ENCODE measurements at places on chromosomes 7 and 10. TPM values are rescaled to one million over a fixed set of nuclear protein-coding genes. Genes with fewer than 3 reads are reported as not detected.

The CYP2E1 gene
- 0.76 TPM for total RNA-seq

The LBX1 gene
- total RNA-seq: not detected

The CNNM1 gene
- total RNA-seq: 0.08 TPM

The RINT1 gene
- total RNA-seq: 21.9 TPM

The CRTAC1 gene
- total RNA-seq: not detected

The RNF148 gene
- total RNA-seq: not detected

- DNase-seq: no peak
- no peaks in the 10 kb centered on the region for H3K36me3 ChIP-seq
- H3K4me1 ChIP-seq: no peaks in the 10 kb centered on the region
Measured at GRCh38 chr7:67542916-67543315, 546.3 kb downstream of the TYW1 start.

- DNase-seq: no peak
- no peak overlapping the region for H3K27ac ChIP-seq
- no peaks in the 10 kb centered on the region for H3K36me3 ChIP-seq
Measured at GRCh38 chr10:132679640-132680039, 106.3 kb downstream of the NKX6-2 start.

GRCh38 chr10:133281084-133281483 is 4.4 kb upstream of the ADAM8 start:
- DNase-seq: no peak
- H3K36me3 ChIP-seq: peaks cover 32% of the 10 kb centered on the region
- H3K4me3 ChIP-seq: no peak overlapping the region

DNA sequence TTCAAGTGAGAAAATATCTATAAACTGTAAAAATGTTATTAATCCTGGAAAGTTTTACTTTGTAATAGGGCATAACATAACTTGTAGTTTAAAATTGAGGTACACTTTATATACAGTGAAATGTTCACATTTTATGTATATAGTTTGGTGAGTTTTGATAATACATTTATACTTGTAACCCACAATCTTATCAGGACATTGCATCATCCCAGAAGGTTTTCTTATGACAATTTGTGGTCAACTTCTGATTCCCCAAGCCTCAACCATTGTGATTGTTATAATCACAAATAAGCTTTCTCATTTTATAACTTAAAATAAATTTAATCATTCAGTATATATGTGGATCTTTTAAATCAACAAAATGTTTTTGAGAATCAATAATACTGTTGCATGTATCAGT is 151.1 kb downstream of the TFPI2 start:
- H3K4me1 ChIP-seq: no peaks in the 10 kb centered on the region
- H3K36me3 ChIP-seq: no peaks in the 10 kb centered on the region
- no peak overlapping the region for H3K4me3 ChIP-seq
- no peak overlapping the region for H3K27ac ChIP-seq
- H3K27me3 ChIP-seq: no peaks in the 10 kb centered on the region

- H3K27me3 ChIP-seq: no peaks in the 10 kb centered on the region
- no peak overlapping the region for H3K27ac ChIP-seq
- H3K4me3 ChIP-seq: no peak overlapping the region
- H3K4me1 ChIP-seq: no peaks in the 10 kb centered on the region
Measured at GRCh38 chr7:117835016-117835664, 38.1 kb downstream of the CTTNBP2 start.

DNA sequence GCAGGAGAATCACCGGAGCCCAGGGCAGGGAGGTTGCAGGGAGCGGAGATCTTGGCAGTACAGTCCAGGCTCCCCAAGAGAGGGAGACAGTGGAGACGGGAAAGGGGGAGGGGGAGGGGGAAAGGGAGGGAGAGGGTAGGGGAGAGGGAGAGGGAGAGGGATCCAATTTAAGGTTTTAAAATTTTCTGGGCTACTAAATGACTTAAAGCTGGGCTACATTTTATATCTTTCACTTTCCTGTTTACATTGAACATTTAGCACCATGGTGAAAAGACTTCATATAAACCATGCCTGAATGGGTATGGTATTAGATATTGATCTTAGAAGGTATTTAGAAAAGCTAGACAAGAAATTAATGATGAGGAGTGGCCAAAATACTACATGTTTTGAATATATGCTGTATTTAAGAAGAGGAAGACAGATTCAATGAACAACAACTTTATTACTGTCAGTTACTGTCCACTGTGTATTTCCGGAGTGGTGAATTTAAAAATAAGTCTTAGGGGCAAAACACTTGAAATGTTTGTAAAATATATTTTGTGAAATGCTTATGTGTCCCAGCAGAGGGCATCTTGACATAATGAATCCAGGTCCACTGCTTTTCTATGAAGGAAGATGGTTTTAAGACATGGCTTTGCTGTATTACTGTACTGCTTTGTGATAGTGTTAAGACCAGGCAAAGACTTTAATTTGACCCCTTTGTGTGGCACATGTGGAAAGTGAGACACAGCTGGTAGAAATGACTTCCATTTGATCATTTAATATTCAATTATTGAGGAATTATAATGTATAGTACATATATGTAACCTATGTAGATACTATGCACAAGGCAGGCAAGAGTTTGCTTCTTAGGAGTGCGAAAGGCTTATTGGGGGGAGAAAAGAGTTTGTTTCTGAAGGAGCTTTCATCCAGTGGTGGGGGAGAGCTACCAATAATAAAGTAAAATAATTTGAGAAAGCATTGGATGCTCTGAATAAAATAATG is 52.8 kb downstream of the NRF1 start:
- no peaks in the 10 kb centered on the region for H3K27me3 ChIP-seq
- peaks cover 38% of the 10 kb centered on the region for H3K36me3 ChIP-seq
- H3K4me1 ChIP-seq: no peaks in the 10 kb centered on the region
- DNase-seq: no peak

Measured in activated CD4-positive, alpha-beta memory T cell treated with anti-CD3 and anti-CD28 coated beads, Interleukin-2, amount 10 ng/mL, durations not matched to agents 7 days and 5 days (primary cell).